NCI-H187 treated with DMSO at 0.1 percent for 48 hours (cell line): ENCODE measurements at places on chromosomes 12 and 14.
A peak's percentile ranks its signal among the peaks of the same experiment; 100 is the strongest.

GRCh38 chr12:113285679-113286610, 49.0 kb downstream of the SLC8B1 start:
- no peak for DNase-seq

GRCh38 chr14:100065942-100066574, 836 bp downstream of the EVL start:
- DNase-seq: no peak

GRCh38 chr14:50363714-50364111, 33.0 kb downstream of the CDKL1 start:
- DNase-seq: no peak

GRCh38 chr12:106774808-106775524, 484 bp downstream of the RIC8B start:
- no peak for DNase-seq

DNA sequence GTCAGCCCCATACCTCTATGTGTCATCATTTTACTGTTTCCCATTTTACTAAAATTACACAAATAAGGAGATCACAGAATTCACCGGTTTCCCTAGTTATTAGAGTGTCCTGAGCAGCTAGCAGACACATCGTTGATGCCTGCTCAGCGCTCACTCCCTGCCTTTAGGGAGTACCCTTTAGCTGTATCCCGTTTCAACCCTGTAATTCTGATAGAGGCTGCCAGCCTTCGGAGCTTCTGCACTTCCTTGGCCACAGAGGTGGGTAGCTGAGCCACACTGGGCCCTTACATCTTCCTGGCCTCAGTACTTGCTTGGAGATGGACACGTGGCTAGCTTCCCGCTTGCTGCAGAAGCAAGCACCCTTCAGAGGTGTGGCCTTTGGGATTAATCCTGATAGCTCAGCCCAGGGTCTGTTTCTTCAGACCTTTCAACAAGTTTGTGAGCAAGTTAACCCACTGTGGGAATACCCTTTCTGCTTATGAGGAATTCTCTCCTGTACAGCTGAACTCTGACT, 14.3 kb upstream of the FBXW8 start:
- no peak for DNase-seq

DNA sequence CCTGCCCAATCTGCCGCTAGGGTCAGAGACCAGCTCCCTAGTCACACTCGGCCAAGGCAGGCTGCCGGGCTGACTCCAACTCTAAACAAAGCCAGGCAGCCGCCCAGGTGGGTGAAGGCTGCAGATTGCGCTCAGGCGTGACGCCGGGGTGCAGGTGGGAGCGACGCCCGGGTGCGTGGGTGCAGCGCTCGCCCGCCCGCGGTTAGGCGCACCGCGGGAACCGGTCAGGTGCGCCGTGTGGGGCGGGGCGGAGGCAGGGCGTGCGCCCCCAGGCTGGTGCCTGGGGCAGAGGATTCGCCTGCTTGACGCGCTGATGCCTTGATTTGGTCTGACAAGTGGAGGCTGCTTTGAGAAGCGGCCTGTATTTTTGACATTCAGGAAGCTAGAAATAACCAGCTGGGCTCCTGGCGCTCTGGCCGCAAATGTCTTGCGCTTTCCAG, 126.7 kb upstream of the HIF1A start:
- DNase-seq: no peak

DNA sequence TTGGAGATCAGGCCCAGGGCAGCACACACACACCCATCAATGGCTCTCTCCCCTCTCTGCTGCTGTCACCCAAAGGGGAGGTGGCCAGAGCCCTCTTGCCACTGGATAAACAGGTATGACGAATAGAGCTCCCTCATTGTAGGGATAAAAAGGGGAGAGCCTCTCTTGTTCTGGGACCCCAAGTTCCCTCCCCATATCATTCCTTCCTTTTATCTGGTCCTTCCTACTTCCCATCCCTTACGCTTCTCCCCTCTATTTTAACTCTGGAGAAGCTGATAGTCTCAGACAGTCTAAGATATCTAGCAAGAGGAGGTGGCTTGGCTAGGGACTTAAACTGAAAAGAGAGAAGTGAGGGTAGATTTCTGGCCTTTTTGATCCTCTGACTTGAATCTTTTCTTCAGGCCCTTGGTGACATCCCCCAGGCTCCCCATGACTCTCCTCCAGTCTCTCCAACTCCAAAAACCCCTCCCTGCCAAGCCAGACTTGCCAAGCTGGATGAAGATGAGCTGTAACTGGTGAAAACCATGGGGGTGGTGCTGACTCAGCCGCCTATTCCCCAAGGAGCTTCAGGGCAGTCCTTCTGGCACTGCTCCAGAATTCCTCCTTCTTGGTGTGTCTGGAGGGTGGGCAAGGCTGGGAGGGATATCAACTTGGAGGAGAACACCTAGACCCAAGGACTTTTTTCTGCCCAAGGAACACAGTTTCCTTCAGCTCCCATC, 5.3 kb downstream of the ARHGEF25 start:
- no peak for DNase-seq

- DNase-seq: no peak
These were observed 18.9 kb upstream of the ATP5MC2 start for GRCh38 chr12:53694756-53695151.

GRCh38 chr14:81165188-81165587, 55.6 kb downstream of the GTF2A1 start:
- no peak for DNase-seq

- no peak for DNase-seq
These were observed 210.5 kb downstream of the FOXN3 start for GRCh38 chr14:89206389-89207031.

DNA sequence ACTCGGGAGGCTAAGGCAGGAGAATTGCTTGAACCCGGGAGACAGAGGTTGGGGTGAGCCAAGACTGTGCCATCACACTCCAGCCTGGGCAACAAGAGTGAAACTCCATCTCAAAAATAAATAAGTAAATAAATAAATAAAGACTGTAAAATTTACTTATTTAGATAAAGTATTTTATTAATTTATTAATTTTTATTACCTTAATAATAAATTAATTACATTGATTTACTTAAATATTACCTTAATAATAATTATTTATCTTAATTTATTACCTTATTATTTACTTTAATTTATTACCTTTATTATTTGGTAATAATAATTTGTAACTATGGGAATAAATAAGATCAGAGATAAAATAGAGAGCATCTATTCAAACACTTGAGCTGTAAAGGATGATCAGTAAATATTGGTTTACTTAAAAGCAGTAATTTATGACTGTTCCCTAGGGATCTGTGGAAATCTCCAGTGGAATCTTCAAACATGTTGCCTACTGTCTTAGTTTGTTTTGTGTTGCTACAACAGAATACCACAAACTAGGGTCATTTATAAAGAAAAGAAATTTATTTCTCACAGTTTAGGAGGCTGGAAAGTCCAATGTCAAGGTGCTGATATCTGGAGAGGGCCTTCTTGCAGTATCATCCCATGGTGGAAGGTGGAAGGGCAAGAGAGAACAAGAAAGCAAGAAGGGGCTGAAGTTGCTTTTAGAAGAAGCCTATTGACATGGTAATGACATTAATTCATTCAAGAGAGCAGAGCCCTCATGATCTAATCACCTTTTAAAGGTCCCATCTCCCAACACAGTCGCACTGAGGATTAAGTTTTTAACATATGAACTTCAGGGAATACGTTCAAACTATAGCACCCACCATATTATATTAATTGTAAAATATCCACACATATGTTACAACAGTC, 37.1 kb downstream of the SOCS2 start:
- no peak for DNase-seq

DNA sequence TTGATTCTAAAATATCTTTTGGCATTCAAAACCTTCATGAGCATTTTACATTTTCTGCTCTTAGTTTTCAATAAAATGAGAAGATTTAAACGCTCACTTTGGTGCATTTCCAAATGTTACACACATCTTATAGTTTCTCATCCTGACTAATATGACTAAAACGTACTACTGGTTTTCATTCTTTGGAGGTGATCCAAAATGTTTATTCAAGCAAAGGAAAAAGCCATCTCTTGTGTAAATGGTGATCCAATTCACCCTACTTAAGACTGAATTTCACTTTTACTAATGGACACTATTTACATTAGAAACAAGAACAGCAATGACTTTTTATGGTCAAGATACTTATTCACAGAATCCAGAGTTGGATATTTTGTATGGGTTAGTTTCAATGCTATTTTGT, 86.6 kb downstream of the KITLG start:
- no peak for DNase-seq

DNA sequence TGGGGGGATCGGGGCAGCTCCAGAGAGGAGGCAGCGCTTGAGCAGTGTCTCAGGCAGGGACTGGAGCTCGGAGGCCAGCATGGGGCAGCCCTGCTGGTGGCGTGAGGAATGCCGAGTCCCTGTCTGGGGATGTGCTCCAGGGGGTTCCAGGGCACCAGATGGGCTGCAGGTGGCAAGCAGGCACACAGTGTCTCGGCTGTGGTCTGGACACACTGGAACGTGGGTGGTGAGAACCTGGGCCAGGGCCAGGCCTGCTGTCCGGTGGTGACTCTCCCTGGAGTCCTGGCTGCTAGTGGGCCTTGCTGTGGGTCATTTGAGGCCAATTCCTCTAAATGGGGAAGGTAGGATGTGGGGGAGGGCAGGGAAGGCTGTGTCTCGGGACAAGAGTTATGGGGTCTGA, 199.4 kb upstream of the RTL1 start:
- DNase-seq: no peak

- no peak for DNase-seq
These were observed 16.3 kb downstream of the DYNC1H1 start for GRCh38 chr14:101980700-101981099.

DNA sequence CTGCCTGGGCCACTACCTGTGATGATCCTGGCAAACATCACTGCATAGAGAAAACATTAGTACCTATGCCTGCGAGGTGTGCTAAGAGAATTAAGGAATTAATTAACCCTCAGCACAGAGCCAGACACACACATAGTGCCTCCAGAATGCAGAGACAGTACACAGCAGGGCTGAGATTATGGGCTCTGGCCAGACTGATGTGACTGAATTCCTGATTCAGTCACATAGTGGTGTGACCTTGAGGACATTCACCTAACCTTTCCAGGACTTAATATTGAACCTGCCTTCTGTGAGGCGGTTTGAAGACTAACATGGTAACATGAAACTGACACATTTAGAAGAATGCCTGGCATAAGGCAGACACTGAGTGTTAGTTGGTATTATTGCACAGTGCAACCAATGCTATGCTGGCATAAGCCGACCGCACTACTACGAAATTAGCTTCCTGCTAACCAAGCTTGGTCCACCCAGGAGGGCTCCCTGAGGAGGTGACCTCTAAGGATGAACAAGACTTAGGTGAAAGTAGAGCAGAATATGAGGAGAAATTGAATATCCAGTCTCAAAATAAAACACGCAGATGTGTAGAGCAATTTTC, 32.0 kb upstream of the SELPLG start:
- DNase-seq: no peak

DNA sequence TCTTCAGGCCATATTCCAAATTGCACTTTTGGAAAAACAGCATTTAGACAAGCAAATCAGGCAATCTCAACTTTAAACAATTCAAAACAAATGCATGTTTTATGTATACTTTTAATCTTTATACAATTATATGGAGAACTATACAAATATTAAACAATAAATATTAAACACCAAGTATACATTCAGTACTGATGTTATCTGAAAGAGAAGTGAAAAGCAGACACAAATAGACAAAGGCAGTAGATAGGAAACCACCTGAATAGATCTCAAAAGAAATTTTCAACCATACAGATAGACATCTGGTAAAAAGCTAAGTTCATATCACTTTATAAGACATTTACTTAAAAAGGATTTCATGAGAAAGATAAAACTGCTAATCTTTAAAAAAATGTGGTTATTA, 65.2 kb downstream of the ZC3H14 start:
- no peak for DNase-seq

DNA sequence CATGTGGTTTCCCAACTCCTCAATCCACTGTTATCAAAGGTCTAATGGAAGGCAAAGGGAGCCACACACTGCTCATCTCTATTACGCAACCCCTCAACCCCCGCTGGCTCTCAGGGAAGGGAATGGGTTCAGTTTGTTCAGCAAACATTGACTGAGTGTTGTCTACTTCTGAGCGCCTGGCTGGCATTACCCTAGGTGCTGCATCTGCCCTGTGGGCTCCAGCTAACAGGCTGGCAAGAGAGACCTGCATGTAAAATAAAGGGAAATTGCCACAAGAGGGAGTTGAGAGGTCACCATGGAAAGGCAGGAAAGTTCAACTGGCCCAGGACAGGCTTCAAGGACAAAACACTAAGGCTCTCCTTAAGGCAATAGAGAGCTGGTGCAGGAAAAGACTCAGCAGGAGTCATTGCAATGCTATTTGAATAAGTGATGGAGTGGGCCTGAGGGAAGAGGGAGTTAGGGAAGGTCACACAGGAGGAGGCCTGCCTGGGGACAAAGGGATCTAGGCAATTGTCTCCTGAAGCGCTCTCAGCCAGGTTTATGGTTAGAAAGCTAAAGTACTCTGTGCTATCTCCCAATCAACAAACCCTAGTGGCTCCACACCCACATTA, 5.5 kb upstream of the ZNF740 start:
- DNase-seq: peak; percentile 65

DNA sequence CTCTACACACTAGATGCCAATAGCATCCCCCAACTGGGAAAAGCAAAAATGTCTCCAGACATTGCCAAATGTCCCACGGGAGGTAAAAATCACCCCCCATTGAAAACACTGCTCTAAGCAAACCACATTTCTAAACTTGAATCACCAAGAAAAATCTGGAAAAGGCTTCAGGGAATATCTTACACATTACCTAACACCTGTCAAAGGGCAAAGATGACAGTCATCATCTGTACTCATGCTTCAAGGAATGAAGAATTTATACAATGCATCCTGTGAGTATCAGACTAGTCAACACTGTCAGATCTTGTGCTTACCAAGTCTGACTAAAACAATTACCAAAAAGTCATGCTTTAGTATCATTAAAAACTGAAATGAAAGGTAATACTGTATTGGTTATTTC, 161.6 kb upstream of the SOX5 start:
- no peak for DNase-seq
